ENCODE measurements at places on chromosomes 6 and 20. TPM values are rescaled to one million over a fixed set of nuclear protein-coding genes. Genes with fewer than 3 reads are reported as not detected.
A peak's percentile ranks its signal among the peaks of the same experiment; 100 is the strongest.

DNA sequence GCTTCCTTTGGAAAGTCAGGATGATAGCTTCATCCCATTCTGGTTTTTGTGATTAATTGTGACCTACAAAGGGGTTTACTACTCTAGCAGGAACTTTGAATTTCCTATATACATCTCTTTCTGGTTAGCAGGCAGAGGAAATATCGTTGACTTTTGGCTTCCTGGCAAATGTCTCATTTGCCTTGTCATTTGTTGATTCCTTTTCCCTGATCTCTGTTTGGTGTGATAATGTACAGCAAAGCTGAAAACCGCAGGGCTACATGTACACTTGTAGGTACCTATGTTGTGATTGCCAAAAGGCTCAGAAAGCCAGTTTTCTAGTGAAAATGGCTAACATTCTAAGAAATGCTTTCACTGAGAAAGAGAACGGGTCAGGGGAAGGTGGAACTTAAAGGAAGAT is 44.3 kb downstream of the TOP1 start:
- no peak for DNase-seq

DNA sequence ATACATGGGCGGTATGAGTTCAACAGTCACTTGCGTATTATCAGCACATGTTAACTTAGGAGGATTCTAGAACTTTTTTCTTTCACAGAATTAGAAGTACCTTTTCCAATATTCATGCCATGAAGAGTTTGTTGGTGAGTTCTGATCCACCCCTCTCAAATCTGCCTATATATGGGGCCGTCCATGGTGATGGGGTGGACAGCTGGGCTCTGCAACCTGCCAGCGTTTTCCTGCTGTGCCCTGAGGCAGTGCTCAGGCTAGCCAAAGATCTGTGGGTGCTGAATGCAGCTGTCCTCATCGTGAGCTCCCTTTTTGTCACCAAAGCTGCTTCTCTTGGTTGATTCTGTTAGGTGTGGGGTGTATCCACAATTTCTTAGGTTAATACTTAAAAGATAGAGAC is 88.7 kb downstream of the THBS2 start:
- DNase-seq, result no peak

DNA sequence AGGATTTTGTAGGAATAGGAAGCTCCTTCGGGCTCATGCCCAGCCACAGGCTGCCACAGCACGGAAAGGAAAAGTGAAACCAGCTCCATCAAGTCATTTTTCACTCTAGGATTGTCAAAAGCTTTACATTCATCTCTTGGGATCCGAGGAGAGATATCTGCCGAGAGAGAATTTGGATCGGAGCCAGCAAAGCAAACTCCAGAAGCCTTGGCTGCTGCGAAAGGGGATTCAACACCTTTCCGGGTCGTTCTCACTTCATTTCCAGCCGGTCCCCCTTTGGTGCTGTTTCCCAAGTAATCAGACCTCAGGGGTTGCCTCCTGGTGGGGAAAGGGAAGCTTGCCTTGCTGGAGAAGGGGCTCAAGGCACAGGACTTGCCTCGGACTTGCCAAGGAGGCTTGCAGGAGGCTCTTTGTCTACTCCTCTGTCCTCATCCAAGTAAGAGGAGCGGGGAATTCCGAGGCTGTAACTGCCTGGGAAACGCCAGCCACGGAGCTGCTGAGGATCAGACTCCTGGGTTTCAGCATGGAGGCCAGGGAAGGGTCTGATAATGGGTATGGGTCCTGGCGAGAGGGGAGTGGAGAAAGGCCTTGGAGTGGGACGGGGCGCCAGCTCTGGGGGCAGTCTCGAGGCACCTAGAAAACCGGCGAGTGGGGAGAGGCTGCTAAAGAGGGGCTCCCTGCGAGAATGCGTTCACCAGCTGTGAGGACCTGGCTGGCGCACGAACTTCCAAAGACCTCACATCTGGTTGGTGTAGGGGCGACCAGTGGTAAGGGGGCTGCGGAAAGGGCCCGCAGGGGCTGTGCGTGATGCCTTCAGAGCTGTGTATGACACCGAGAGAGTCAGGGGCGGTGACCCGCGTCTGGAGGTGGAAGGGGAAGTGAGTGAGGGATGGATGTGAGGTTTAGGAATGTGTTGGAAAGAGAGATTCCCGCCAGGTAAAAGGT is 702 bp downstream of the ETV7 start:
- DNase-seq, result peak; percentile 77

DNA sequence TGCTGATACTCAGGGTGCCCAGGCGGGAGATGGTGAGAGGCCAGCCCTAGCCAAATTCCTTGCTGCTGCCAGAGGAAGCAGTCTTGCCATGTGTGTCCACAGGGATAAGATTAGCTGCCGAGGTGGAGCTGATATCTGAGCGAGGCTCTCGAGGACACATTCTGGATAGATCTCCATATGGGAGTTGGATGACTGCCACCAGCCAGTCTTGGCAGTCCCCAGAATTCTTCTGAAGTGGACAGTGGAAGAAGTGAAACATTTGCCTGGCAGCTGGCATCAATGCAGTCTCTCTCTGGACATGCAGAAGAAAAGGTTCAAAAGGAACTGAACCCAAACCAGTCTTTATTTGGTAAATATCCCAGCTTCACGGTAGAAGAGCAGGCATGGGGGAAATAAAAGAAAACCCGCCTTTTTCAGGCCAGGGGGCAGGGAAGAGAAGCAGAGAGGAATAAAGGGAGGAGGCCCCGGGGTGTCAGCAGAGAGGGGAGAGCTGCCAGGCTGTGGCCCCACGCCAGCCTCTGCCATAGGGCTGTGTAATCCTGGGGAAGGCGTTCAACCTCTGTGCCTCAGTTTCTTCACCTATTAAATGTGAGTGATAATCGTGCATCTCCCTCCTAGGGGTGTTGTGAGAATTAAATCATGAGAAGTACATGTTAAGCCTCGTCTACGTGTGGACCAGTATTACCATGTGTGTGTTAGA is 3.7 kb upstream of the FUCA2 start:
- peak; percentile 75 for DNase-seq

GRCh38 chr6:63661769-63662168 is 26.2 kb downstream of the PHF3 start:
- no peak for DNase-seq

DNA sequence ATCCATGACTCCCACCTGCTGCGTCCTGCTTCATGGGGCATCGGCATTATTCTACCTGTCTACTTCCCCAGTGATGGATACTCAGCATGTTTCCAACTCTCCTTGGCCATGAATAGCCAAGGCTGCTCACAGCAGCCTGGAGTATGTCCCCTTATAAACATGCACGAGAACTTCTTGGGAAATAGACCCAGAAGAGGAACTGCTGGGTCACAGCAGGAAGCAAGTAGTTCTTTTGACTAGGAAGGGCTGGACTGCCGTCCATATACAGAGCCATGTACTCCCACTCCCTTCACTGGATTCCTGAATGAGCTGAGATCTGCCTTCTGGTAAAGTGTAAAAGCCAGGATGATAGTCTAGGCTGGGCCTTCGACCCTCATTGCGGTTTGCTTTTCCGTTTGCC is 106.3 kb upstream of the KCNK16 start:
- no peak for DNase-seq

GRCh38 chr20:9838035-9838377 is 870 bp downstream of the PAK5 start:
- DNase-seq, result no peak

The FGD2 gene
- not detected for total RNA-seq

The ZHX3 gene
- total RNA-seq, result 47.2 TPM
